Esophagus squamous epithelium (tissue), 5 donors: ENCODE measurements at places on chromosomes 6 and 20.

DNA sequence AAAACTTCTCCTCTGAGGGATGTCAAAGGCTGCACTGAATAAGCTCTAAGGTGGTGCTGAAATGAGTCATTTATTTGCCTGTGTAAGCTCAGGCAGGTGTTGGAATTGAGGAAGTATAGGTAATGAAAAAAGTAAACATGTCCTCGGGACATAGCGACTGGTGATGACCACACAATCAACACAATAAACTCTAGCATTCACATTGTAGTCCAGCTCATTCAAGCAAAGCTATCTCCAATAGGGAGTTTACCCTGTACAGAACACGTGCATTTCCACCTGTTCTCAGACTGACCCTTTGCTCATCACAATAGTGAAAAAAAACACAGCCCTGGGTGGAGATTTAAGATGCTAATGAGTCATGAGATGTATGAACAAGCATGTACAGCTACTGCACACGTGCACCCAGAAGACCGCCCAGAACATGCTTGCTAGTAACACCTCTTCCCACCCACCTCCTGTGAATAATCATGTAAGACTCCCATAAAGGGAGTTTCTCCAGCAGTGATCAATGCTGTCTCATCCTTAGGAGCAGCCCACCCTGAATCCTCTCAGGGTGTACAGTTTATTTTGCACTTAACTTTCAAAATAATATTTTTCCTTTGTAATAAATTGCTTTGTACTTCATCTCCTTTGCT is 33.0 kb upstream of the POU5F1 start:
- DNase-seq: no peak

GRCh38 chr20:50548396-50548795 is 38.2 kb downstream of the PTPN1 start:
- no peak for DNase-seq

- no peak for DNase-seq
Observed at GRCh38 chr6:133247581-133247980, 6.4 kb downstream of the EYA4 start.

DNA sequence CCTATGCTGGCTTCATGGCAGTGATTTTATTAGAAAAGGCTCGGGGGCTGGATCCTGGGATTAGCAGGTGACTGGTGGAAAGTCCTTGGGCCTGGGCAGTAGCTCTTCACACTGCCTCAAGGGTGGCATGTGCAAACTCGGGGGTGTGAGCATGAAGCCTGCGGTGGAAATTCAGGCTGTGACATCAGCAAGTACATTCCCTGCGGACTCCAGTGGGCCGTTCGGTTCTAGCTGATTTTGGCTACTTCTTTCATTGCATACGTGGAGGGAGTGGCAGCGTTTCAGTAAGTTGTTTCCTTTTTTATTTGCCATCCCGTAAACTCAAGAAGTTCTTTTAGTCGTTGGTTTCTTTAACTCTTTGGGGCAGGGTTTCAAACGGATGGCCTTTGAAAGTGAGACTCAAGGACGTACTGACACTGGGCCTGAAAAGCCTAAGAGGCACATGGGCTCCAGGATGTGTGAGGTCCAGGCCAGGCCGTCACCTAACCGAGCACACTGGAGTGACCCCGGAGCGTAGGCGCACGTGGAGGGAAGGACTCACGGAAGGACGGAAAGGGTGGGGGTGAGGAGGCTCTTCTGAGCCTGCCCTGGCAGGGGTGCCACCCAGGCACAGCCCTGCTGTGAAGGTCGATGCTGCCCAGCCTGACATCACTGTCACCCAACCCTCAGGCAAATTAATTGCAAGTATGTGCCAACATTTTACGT is 104.0 kb upstream of the FRMD1 start:
- DNase-seq: no peak

DNA sequence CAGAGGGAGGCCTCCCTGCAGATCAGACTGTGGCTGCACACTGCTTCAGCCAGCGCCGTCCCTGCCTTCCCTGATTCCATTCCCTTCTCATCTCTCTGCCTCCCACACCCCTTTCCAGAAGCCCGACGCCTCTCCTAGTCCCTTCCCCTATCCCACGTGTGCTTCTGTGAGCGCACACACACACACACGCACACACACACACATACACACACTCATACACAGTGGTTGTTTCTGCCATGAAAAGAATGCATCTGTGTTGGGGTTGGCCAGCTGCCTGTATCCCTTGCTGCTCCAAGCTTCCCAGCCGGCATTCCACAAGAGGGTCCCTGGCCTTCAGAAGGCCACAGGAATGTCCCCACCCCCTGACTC is 51.7 kb downstream of the MOCS1 start:
- DNase-seq: no peak

GRCh38 chr20:63409834-63410435 is 48.8 kb upstream of the CHRNA4 start:
- no peak for DNase-seq
